ENCODE measurements at places on chromosomes 2 and 18.
A peak's percentile ranks its signal among the peaks of the same experiment; 100 is the strongest.

GRCh38 chr2:67267241-67267640 is 129.9 kb upstream of the ETAA1 start:
- H3K4me3 ChIP-seq, result no peak overlapping the region
- no peak overlapping the region for H3K27ac ChIP-seq
- no peak for DNase-seq

DNA sequence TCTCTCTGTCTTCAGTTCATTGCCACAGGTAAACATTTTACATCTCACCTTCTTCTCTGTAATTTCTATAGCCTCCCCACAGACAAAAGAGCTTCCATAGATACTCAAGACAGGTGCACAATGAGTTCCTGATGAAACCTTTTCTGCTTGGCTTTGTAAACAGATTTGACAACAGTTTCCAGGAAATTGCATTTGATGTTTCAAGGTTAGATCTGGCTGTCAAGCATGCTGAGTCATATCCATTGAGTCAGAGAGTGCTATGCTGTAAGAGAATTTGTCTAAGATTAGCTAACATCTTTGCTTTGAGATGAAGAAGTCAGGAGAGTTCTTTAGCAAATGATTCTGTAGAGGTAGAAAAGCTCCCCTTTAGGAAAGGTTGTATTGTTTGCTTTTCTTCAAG is 40.6 kb upstream of the MAP2 start:
- H3K4me3 ChIP-seq, result no peak overlapping the region
- H3K27ac ChIP-seq, result peak overlapping the region; percentile 24
- H3K4me1 ChIP-seq, result peaks cover 14% of the 10 kb centered on the region
- no peaks in the 10 kb centered on the region for H3K27me3 ChIP-seq

- no peak overlapping the region for H3K4me3 ChIP-seq
- H3K27ac ChIP-seq, result peak overlapping the region; percentile 56
- H3K4me1 ChIP-seq, result peaks cover 22% of the 10 kb centered on the region
- no peak for DNase-seq
Observed at GRCh38 chr2:101273056-101273455, 20.4 kb downstream of the CNOT11 start.

GRCh38 chr2:53463806-53464726 is 303.5 kb upstream of the CHAC2 start:
- H3K27ac ChIP-seq, result no peak overlapping the region
- H3K4me1 ChIP-seq, result no peaks in the 10 kb centered on the region
- no peaks in the 10 kb centered on the region for H3K27me3 ChIP-seq
- H3K36me3 ChIP-seq, result no peaks in the 10 kb centered on the region
- H3K4me3 ChIP-seq, result no peak overlapping the region

DNA sequence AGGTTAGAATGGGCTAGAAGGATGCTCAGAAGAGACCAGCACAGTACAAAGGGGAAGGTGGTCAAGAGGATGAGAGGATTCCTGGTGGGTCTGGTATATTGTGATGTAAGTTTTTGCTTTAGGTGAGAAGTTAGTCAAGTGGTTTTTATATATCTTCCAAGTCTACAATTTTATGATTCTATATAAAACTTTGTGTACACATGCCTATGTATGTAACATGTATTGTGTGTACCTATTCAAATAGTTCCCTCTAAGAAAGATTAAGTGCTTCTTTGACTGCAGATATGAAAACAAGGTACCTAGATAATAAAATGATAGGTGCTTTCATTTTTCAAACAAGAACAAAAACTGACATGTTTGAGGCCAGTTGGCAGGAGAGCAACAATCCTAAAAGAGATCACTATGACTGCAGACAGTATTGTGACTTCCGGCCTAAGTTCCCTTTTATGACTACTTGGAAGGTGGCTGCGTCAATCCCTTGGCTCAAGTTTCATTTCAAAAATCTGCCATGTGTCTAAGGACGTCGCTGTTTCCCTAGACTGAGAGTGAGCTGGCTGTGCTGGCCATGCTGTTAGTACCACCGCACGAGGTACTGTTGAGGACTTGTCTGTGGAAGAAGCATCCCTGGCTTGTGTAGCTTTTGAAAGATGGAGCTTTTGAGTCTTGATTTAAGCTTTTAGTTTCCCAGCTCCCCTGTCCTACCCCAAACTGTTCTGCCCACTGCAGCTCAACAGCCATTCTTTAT is 123.1 kb downstream of the PRPF40A start:
- H3K27ac ChIP-seq, result no peak overlapping the region
- no peaks in the 10 kb centered on the region for H3K4me1 ChIP-seq
- H3K36me3 ChIP-seq, result no peaks in the 10 kb centered on the region
- H3K4me3 ChIP-seq, result no peak overlapping the region

- H3K4me1 ChIP-seq, result no peaks in the 10 kb centered on the region
- no peaks in the 10 kb centered on the region for H3K36me3 ChIP-seq
- H3K27me3 ChIP-seq, result no peaks in the 10 kb centered on the region
- no peak overlapping the region for H3K4me3 ChIP-seq
Observed at GRCh38 chr2:151984424-151985083, 114.3 kb downstream of the CACNB4 start.

Data from body of pancreas (tissue), 4 donors.